ENCODE measurements at places on chromosomes 2 and 18.

- DNase-seq, result no peak
Measured at GRCh38 chr2:163601377-163601776, 134.4 kb downstream of the FIGN start.

GRCh38 chr2:137228566-137228965 lies 463.2 kb downstream of the THSD7B start:
- DNase-seq, result no peak

GRCh38 chr2:163719331-163719730 lies 16.5 kb downstream of the FIGN start:
- DNase-seq, result no peak

DNA sequence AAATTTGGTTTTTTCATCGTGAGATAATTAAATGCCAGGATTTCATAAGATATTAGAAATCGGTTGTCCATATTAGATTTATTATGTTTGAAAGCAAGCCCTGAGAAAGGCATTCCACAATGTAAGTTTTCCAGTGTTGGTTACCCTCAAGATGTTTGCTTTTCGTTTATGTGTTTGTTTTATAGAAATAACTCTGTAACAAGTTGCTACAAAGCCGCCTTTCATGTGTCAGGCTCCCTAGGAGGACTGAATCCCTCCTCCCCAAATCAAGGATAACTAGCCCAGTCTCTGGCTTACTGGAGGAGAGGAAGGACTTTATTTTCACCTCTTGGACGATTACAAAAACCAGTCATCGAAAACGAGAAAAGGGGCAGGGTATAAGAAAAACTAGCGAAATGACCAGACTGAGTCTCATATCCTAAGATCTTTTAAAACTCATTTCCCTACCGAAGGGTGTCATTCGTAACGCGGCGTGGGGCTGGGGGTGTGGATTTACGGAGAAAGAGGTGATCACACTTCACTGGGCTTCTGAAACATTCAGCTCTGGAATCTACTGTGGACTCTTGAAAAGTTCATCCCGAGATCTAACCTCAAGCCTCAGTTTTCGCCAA lies 1.0 kb upstream of the PEX13 start:
- no peak for DNase-seq

DNA sequence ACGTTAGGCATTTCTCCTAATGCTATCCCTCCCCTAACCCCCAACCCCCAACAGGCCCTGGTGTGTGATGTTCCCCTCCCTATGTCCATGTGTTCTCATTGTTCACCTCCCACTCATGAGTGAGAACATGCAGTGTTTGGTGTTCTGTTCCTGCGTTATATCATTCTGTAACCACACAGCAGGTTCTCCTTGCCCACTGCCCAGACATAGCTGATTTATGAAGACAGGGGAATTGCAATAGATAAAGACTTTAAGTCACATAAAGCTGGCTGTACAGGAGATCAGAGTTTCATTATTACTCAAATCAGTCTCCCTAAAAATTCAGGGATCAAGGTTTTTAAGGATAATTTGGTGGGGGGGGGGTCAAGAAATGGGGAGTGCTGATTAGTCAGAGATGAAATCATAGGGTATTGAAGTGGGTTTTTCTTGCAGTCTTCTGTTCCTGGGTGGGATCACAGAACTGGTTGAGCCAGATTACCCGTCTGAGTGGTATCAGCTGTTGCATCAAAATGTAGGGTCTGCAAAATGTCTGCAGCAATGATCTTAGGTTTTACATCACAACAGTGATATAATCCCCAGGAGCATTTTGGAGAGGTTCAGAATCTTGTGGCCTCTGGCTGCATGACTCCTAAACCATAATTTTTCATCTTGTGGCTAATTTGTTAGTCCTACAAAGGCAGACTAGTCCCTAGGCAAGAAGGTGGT lies 392.1 kb upstream of the KCNJ3 start:
- no peak for DNase-seq

DNA sequence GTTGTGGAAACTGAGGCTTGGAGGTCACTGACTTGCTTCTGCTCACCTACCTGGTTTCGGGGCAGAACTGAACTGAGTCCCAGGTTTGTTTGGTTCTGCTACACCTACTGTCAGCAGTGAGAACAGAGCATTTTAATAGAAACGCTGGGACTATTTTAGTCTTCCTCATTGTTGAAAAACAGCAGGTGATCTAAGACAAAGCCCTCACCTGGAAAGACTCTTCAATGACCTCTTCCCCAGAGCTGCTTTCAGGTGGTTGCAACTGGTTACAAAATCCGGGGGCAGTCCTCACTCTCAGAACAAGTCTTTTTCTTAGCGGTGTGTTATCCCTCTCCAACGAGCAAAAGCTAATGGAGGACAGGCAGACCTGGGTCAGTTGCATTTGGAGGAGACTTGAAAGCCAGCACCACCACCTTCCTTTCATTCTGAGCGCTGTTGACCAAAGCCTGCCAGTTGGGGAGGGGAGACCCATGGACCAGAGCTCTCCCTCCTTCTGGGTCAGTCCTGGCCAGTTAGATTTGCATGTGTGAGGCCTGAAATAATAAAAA lies 217.0 kb downstream of the NCK2 start:
- DNase-seq, result no peak

- no peak for DNase-seq
Measured at GRCh38 chr18:23095463-23095862, 39.8 kb upstream of the CABLES1 start.

GRCh38 chr18:39685303-39685902 lies 2119.8 kb upstream of the CELF4 start:
- no peak for DNase-seq

- no peak for DNase-seq
Measured at GRCh38 chr2:1802469-1803216, 58.3 kb upstream of the PXDN start.

DNA sequence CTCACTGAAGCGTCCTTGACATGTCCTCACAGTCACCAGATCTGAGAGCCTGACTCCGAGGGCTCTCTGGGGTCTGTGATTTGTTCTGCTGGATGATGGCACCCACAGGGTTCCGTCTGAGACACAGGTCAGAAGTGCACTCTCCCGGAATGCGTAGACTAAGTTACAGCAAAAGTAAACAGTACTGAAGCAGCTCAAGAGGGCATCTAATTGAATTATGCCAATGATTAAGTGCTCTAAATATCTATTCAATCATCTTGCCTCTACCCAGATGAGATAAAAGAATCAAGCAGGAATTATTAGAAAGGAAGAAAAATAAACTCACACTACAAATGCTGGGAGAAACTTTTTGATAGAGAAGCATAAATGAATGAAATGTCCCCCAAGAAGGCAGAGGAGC lies 544.1 kb downstream of the SOX11 start:
- no peak for DNase-seq

- no peak for DNase-seq
Measured at GRCh38 chr2:109127556-109127955, 1.4 kb upstream of the SH3RF3 start.

- no peak for DNase-seq
Measured at GRCh38 chr2:232530626-232531260, 4.8 kb downstream of the CHRND start.

GRCh38 chr2:66867063-66867441 lies 432.1 kb downstream of the MEIS1 start:
- no peak for DNase-seq

Data from HEK293T (cell line).